CD4-positive, CD25-positive, alpha-beta regulatory T cell (primary cell): ENCODE measurements at places on chromosomes 5 and 9.
A peak's percentile ranks its signal among the peaks of the same experiment; 100 is the strongest.

GRCh38 chr5:1952444-1953099 is 69.8 kb upstream of the IRX4 start:
- DNase-seq = no peak

- DNase-seq = no peak
These were observed 48.5 kb downstream of the RNF180 start for GRCh38 chr5:64214132-64214531.

DNA sequence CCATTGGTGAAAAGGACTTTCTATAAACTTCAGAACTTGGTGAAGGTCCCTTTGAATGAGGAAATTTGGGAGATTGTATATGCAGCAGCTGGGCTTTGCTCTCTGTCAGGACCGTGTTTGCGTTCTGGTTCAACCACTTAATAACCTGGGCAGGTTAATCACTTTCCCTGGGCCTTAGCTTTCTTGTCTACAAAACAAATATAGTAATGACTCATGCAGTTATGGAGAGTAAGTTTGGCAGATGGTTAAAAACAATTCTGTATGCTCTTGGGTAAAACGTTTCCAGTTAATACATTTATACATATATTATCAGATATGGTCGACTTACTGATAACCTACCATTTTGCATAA is 197.0 kb downstream of the ARHGEF28 start:
- DNase-seq = no peak

- DNase-seq = no peak
These were observed 8.3 kb downstream of the C1QTNF3 start for GRCh38 chr5:34034534-34035327.

DNA sequence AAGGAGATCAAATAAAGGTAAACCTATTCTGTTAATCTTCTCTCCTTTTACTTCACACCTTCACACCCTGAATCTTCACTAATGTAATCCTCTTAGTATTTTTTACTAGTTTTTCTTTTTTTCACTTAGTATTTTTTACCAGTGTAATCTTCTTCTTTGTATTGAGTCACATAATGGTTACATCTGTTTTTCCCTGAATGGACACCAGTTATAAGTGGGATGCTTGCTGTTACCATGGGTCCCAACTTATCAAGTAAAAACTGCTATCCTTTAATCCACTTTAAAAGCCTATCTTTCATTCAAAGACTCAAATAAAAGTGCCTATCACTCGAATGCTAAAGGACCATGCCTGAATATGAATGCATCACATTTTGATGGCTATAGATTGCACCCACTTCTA is 15.1 kb downstream of the ZFAND5 start:
- no peak for DNase-seq

GRCh38 chr9:75111019-75111622 is 22.8 kb downstream of the OSTF1 start:
- DNase-seq = no peak

GRCh38 chr5:15592728-15593127 is 92.7 kb downstream of the FBXL7 start:
- no peak for DNase-seq

- no peak for DNase-seq
These were observed 260.2 kb upstream of the PPP1R2B start for GRCh38 chr5:156589946-156590216.

GRCh38 chr5:142059304-142059940 is 46.6 kb upstream of the GNPDA1 start:
- no peak for DNase-seq

GRCh38 chr5:160488394-160489325 is 67.0 kb downstream of the PTTG1 start:
- DNase-seq = no peak

DNA sequence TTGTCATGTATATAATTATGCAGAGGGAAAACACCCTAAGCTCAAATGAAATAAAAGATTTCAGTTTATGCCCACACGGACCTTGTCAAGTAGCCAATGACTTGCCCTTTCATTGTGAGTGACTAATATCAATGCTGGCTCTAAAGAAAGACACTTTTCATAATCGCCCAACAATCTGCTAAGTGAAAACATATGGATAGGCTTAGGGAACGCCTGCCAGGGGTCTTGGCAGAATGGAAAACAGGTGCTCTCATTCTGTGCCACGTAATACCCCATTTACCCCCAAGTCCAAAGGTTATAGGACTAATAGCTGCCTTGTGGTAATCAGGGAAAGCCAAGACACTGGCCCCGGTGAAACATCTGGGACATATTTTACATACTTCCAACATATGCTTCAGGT is 157.7 kb downstream of the SLF1 start:
- DNase-seq = no peak

- no peak for DNase-seq
These were observed 4.7 kb upstream of the CCL28 start for GRCh38 chr5:43416803-43417394.

- no peak for DNase-seq
These were observed 605.0 kb upstream of the CLINT1 start for GRCh38 chr5:158463938-158464337.

- DNase-seq = no peak
These were observed 57.5 kb upstream of the ZSWIM6 start for GRCh38 chr5:61274511-61274911.

GRCh38 chr5:72709341-72709740 is 107.1 kb upstream of the TNPO1 start:
- no peak for DNase-seq

DNA sequence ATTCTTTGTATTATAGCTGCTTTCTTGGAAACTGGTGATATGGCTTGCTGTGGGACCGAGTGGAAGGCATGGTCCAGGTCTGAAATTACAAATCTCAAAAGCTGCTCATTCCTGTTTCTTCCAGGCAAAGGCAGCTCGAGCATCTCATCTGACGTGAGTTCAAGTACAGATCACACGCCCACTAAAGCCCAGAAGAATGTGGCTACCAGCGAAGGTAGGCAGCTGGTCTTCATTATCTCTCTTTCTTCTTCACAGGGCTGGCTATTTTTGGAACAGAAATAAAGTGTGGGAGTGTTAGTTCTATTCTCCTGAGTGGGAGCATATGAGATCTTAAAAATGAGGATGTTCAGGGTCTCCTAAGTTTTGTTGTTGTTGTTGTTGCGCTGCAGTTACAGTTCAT is 115.9 kb downstream of the FBXL7 start:
- DNase-seq = no peak

DNA sequence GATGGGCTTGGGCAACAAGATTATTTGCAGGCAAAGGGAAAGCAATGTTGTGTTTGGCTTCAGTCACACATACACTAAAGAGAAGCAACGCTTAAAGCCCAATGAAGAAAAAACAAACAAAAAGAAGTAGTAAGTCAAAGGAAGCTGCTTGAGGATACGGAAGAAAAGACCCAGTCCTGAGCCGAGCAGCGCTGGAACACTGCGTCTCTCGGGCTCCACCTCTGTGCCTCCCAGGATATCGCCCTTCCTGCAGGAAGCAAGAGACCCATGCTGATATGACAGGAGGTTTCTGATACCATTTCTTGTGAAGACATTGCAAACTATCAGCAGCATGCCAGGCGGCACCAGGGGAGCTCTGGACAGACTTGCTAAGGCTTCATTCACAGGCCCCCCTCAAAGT is 9.9 kb downstream of the GNAQ start:
- DNase-seq = no peak

GRCh38 chr9:94839398-94839797 is 112.9 kb downstream of the AOPEP start:
- DNase-seq = no peak

- DNase-seq = no peak
These were observed 1717.2 kb upstream of the C9orf72 start for GRCh38 chr9:29290516-29290915.

DNA sequence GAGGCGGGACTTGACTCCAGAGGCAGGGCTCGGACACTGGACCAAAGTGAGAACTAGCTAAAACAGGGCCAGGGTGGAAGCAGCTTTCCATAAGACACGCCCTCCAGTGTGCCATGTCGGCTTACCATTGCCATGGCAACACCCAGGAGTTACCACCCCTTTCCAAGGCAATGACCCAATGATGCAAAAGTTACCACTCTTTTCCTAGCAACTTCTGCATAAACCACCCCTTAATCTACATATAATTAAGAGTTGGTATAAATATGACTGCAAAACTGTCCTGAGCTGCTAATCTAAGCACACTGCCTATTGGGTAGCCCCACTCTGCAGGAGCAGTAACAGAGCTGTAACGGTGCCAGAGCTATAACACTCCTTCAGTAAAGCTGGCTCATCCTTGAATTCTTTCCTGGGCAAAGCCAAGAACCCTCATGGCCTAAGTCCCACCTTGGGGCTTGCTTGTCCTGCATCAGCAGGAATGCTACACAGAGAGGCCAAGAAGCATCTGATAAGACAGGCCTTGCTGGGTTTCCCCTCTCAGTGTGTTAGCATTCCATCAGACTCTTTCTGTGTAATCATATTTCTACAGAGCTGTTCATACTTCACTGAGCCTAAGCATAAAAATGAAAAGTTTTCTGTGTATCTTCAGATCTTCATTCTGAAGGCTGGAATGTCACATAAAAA is 262.7 kb upstream of the KLF9 start:
- DNase-seq = no peak

- DNase-seq = no peak
These were observed 27.7 kb downstream of the TUT7 start for GRCh38 chr9:86326536-86326935.

- DNase-seq = peak; percentile 37
These were observed at the start of gene TNFSF8 for GRCh38 chr9:114930056-114930812. Gene TNFSF8, minus strand, starts transcription at chr9:114930591. Its CDS starts 288 bp downstream, at chr9:114930303.

DNA sequence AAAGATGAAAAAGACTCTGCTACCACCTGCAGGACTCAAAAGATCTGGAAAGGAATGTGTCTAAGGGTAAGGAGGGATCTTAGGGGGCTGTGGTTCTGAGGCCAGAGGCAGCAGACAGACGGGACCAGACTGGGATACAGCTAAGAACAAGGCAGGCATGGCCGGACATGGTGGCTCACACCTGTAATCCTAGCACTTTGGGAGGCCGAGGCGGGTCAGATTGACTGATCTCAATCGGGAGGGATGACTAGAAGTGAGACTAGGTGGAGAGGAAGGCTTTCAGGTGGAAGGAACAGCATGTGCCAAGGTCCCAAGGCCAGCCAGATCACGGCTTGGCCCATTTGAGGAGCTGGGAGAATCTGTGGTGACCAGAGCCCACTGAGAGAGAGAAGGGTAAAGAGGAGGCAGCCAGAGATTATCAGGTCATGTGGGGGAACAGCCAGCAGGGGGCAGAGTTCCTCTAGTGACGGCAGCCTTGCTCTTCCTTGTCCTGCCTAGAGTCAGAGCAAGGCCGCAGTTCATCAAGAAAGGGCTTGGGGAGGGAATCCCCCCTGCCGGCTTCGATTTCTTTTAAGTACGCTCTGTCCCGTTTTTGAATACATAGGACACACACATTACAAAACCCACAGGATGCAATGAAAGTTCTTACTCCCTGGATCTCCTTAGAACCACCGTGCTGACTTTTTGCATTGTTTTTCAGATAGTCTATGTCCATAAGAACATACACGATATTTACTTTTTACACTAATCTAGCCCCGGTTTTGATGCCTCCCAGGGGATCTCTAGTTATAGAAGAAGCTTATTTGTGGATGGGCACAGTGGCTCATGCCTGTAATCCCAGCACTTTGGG is 2.6 kb upstream of the OLFML2A start:
- peak; percentile 67 for DNase-seq

DNA sequence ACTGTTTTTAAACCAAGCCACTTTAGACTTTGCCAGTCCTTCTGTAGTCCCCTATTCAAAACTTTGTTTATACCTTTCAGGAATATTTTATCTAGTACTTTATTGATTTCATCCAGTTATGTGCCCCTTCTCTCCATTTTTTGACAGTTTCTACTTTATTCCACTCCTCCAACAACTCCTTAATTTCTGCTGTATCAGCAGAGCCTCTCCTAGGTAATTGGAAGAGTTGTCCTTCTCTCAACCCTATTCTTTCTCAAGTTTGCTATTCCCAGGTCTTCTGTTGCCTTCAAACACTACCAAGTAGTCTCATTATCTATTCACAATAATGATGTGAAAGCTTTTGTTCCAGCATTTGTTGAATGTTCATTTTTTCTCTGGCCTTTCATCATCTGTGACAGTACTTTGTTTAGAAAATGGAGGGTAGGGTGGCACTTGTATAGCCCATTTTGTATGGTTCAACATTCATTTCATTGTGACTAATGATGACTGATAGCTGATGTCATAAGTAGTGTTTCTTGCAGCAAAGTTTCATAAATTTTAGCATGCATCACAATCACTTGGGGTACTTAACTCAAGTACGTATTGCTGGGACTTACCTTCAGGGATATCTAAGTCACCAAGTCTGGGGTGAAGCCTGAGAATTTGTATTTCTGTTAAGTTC is 204.4 kb upstream of the DMRT1 start:
- DNase-seq = no peak

DNA sequence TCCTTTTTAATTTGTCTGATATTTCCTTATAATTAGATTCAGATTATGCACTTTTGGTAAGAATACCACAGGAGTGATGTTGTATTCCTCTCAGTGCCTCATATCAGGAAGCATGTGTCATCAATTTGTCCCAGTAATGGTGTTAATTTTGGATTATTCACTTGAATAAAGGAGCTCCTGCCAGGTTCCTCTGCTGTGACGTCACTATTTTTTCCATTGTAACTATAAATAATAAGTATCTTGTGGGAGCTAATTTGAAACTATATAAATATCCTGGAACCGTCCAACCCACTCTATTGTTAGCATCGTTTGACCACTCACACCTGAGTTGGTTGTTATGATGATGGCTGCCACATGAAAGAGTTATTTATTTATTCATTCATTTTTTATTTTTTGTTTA is 107.9 kb downstream of the INVS start:
- no peak for DNase-seq

DNA sequence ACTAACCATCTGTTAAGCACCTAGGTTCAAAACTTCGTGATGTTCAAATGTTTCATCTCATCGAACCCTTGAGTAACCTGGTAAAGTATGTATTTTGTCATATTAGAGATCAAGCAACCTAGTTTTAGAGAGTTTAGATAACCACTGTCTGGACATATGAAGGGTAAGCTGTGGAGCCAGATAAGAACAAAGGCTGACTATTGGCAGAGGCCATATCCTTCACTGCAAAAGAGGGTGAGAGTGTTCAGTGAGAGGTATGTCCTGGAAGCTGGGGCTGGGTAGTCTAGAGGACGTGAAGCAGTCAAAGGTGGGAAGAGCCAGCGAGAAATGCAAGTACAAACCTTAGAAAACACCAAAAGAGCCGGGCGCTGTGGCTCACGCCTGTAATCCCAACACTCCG is 573.1 kb upstream of the KLF4 start:
- DNase-seq = no peak

GRCh38 chr5:139847091-139847490 is 51.5 kb downstream of the PSD2 start:
- no peak for DNase-seq

GRCh38 chr5:138702166-138703077 is 50.8 kb upstream of the CTNNA1 start:
- DNase-seq = no peak

- DNase-seq = no peak
These were observed 13.0 kb downstream of the NEK6 start for GRCh38 chr9:124270504-124271335.

- peak; percentile 63 for DNase-seq
These were observed 49.9 kb downstream of the USP20 start for GRCh38 chr9:129885018-129885669.

DNA sequence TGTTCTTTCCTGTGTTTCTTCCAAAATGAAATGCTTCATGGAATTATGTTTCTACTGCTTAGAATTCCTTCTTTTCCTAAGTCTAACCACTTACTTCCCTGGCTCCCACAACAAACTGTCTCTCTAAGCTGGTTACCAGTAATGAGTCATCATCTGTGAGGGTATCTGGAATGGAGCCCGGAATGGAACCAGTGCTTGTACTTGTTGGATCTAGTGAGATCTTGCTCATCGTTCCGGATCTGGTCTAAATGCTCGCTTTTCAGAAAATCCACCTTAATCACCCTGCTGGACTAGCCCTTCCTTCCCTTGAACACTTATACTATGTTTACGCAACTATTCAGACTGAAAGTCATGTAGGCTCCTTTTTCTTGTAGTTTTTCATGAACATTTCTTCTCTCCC is 184.8 kb downstream of the PBX3 start:
- no peak for DNase-seq
